HL-60 (cell line): ENCODE measurements at places on chromosomes 1 and 21.

DNA sequence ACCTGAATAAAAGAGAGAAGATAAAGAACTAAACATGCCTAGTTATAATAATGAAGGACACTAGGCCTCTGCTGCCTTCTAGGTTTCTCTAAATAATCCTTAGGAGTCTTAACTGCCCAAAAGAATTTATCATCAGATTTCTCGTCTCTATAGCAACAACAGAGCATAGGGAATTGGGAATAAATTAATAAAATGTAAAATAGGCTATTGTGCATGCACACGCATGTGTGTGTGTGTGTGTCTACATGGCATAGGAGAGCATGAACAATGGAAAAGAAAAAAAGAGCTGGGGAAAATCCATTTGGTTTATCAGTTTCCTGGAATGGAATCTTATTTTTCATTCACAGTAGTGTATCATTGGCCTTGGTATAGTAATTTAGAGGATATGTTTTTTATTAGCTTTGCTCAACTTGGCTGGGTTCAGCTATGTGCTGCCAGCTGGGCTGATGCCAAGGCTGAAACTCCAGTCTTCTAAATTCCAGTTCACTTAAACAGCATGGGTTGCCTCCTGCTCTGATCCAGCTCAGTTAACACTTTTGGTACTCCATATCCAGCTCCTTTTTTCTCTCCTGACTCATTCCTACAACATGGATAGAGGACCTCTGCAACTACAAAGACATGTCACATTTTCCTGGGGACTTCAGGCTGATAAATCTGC, 80.6 kb upstream of the SLFNL1 start:
- no peak for DNase-seq

DNA sequence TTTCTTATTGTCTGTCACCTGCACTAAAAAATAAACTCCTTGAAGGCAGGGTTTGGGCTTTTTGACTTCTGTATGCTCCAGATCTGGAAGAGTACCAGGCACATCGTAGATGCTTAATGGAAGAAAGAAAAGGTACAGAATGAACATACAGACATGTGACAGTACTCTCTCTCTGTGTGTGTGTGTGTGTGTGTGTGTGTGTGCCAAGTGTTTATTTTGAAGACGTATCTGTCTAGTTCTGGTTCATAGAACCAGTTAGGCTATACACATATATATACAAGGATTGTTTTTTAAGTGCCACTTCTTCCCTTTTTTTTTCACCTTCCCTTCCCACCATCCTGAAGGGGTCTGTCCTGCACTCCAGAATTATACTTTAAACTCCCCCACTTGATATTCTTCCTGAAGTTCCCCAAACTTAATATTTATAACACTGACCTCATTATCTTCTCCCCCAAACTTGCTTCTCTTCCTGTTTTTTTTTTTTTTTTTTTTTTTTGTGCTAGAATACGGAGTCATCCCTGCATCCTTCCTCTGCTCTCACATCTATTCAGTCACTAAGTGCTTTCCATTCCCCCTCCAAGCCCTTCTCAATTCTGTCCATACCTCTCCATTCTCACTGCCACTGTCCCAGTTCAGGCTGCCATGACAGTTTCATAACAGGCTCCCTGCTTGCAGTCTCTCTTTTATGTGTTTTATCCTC, 5.4 kb upstream of the KCNA3 start:
- DNase-seq = no peak

DNA sequence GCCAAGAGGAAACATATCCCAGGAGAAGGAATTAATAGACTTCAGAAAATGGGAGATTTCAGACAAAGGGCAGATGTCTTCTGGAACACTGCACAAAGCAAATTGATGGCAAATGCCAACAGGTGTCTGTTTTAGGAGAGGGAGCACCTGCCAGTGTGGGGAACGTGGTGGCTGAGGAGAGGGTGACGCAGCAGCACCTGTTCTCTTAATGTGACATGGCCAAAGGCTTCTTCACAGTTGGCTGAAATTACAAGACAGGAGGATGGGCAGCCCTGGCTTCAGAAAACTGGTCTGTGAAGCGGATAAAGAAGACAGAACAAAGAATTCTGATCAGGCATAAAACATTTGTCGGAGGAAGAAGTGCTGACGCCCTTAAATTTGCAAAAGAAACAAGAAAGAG, 178.7 kb upstream of the RUNX1 start:
- no peak for DNase-seq

GRCh38 chr1:62810420-62811274, 26.7 kb downstream of the ATG4C start:
- DNase-seq = no peak

DNA sequence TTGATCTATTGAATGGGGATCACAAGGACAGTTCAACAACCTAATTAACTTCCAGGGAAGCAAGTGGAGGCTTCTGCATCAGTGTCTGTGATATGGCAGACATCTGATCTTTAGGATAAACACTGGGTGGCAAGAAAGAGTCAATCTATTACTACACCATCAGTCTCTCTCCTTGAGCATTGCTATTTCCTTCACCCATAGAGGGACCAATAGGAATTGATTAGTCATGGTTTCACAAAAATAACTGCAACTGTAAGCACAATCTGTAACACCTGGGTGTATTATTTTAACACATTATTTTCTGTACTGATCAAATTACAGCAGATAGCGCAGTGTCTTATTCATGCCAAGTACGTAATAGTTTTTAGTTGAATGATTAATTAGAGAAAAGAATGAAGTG, 50.3 kb downstream of the USP24 start:
- DNase-seq = no peak

DNA sequence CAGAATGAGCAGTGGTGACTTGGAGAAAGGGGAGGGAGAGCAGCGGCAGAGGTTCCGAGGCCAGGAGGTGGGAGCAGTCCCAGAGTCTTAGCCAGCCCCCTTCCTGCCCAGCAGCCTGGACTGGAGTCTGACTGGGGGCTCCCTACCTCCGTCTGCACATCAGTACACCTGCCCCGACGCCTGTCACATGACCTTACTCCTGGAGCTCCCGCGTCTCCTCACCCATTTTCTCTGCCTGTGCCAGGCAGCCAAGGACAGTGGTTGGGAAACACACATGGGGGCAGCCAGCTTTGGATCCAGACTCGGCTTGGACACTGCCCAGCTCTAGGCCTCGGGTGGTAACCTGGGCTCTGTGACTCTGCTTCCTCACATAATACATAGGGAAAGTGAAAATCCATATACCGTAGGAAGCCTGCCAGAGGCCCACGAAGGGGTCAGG, 16.9 kb downstream of the ACTRT2 start:
- no peak for DNase-seq

DNA sequence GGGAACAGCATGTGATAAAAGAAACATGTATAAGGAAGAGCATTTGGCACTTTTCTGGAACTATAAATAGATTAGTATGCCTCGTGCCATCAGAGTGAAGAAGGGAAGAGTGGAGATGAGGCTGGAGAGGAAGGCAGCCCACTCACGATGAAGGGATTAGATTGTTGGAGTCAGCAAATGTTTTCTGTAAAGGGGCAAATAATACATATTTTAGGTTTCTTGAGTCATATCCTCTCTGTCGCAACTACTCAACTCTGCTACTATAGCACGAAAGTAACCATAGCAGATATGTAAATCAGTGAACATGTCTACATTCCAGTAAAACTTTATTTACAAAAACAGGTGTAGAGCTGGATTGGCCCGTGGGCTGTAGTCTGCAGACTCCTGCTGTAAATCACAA, 147.8 kb downstream of the TENT5C start:
- no peak for DNase-seq

DNA sequence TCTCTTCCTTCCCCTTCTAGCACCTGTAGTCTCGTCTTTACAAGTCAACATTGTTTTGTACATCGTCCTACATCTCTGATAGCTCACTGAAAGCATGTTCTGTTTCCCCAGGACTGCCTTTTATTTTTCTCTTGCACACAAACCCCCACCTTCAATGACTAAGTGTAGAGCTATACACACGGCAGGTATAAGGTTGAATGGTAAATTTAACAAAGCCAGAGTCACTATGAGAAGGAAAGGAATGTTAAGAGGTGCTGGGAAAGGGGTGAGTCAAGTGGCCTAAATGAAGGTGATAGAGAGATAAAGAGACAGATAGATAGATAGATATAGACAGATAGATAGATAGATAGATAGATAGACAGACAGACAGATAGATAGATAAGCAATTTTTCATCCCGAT, 134.3 kb upstream of the ATP1B1 start:
- no peak for DNase-seq

GRCh38 chr1:84078108-84078841, 65.8 kb upstream of the PRKACB start:
- peak; percentile 7 for DNase-seq

GRCh38 chr1:42971841-42972291, 13.2 kb upstream of the SLC2A1 start:
- no peak for DNase-seq

DNA sequence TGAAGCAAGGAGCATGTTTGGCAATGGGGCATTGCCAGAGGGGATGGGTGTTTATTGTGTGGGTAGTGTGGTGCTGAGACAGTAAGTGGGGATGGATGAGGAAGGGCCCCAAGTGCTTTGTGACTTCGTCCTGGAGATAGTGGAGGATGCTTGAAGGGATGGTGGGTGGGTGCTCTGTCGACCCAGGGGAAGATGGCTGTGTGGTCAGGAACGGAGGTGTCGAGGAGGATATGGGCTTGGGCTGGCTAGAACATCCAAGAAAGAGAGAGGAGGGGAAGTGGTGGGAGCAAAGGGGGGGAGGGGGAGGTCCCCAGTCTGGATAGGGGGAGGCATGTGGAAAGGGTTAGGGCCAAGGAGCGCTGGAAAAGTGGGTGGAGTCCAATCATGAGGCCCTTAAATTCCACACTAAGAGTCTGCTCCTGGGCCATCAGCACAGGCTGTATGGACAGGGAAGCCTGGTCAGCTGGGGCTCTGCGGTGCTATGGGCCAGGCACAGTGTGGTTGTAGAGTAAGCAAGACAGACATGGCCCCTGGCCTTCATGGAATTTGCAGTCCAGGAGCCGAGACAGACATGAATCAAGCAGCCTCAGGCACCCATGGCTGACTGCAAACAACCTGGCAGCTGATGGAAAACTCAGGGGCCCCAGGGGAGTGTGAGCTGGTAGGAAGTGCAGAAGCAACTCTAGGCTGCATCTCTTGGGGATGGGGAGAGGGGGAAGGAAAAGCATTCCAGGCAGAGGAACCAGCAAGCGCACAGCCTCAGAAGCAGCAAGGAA, 36.3 kb downstream of the EDN2 start:
- DNase-seq = no peak

- DNase-seq = no peak
Measured at GRCh38 chr1:10980841-10981727, 31.4 kb upstream of the TARDBP start.

- no peak for DNase-seq
Measured at GRCh38 chr1:206039046-206039973, 13.7 kb upstream of the RHEX start.

DNA sequence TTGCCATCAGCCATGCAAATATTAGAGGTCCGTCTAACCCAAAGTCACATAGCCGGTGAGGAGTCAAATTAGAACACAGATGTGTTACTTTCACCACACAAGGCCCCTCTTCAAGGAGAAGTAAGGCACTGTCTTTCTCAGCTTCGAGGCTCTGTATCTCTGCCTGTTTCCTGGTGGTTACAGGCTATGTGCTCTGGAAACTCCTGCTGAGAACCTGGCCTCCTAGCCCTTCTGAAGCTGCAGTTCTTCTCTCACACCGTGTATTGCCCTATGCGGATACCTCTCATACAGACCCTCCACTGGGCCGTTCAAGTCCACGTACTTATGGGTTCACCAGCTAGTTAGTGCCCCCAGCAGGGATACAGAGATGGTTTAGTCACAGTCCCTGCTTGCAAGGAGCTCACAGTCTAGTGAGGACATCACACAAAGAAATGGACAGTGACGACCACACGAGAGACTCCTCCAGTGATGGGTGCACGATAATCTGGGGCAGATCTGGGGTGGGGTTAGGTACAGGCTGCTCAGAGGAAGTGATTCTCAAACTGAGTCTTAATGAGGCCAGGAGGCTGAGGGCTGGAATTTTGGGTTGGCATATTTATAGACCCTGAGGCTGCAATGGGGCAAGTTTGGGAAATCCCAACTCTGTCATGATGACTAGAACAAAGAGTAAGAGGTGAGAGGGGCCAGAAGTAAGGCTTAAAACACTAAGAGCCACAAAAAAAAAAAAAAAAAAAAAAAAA, 22.8 kb upstream of the ELOA start:
- DNase-seq = no peak
